ENCODE measurements at places on chromosomes 12 and 14.

GRCh38 chr14:96011607-96012006, 27.6 kb upstream of the C14orf132 start:
- no peak for DNase-seq

DNA sequence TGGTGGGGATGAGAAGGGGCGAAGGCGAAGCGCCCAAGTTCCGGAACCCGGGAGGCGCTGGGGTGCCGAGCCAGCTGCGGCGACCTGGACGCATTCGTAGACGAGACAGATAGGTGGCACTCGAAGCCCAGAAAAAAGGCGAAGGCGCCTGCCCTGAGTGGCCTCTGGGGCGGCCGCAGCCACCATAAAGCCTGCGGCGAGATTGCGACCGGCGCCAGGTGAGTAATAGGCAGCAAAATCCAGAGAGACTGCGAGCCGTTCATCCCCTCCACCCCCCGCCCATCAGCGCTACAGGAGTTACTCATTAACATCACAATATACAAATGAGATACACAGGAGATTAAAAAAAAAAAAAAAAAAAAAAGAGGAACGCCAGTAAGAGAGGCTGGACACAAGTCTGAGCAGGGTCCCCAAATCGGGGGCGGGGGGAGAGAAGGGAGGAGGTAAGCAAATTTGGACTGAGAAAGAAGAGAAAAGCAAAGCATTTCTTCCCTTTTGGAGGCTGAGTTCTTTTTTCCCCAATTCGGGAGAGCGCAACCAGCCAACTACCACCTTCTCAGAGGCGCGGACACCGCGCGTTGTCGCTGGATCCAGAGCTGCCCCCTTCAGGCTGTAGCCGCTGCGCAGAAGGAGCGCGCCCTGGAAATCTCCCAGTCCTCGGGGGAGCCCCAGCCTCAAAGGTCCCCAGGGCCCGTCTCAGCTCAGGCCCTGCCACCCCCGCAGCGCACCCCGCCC, 15.7 kb downstream of the TBX3 start:
- peak; percentile 18 for DNase-seq

DNA sequence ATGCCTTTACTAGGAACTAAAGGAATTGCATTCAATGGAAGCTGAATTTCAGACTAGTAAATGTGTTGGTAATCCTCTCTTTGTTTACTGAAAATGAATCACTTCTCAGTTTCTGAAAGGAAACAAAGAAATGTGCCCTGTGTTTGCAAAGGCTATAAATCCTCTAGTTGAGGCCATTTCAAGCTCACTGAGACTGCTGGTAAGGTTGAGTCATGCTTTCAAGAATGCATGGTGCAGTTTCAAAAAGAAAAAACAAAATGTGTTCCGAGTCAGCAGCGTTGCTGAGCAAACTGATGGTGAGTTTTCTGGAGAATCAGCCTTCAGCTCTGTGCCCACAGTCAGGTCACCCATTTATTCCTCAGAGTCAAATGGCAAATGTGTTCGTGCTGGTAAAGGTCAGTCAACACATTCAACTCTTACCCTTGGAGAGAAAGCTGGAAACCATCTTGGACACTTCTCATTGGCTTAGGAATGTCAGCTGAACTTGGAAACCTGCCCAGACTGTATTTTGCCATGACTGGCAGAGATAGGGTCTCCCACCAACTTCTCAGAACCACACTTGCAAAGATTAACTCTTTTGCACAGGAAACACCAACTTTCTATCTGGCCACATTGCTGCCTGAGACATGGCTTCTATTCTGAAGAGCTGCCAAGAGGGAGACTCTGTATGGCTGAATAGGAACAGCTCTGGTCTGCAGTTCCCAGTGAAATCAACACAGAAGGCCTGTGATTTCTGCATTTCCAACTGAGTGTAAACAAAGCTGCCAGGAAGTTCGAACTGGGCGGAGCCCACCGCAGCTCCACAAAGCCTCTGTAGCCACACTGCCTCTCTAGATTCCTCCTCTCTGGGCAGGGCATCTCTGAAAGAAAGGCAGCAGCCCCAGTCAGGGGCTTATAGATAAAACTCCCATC, 484.4 kb downstream of the ATP23 start:
- no peak for DNase-seq

DNA sequence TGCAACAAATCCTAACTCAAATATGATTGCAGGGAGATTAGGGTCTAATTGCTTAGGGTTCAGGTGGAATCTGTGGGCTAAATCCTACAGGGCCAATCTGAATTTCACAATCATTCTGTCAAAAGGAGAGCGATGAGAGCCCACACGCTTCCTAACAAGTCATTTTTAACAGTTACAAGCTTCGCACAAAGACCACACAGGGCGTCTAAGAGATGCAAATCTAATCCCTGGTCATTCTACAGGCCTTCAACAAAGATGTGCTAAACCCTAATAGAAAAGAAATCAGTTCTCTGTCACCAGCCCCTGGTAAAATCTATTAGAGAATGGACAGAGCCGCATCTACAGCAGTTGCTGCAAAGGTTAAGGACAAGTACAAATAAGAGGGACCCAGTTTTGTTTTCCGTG, 15.3 kb downstream of the NKX2-1 start:
- no peak for DNase-seq

DNA sequence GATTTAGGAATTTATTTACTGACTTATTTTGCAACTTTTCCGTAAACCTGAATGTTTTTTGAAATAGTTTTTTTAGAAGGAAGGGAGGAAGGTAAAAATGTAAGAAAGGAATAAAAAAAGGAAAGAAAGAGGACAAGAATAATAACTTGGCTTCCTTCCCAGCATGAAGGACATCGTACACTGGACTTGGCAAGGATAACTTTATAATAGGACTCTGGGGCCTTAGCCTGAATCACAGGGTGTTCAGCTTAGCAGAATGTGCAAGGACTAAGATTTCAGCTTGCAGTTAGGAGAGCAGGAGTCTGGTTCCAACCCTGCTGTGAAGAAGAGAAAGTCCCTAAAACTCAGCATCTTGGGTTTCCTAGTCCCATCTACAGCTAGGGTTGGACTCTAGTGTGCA, 1053.3 kb downstream of the VRK1 start:
- DNase-seq, result no peak

DNA sequence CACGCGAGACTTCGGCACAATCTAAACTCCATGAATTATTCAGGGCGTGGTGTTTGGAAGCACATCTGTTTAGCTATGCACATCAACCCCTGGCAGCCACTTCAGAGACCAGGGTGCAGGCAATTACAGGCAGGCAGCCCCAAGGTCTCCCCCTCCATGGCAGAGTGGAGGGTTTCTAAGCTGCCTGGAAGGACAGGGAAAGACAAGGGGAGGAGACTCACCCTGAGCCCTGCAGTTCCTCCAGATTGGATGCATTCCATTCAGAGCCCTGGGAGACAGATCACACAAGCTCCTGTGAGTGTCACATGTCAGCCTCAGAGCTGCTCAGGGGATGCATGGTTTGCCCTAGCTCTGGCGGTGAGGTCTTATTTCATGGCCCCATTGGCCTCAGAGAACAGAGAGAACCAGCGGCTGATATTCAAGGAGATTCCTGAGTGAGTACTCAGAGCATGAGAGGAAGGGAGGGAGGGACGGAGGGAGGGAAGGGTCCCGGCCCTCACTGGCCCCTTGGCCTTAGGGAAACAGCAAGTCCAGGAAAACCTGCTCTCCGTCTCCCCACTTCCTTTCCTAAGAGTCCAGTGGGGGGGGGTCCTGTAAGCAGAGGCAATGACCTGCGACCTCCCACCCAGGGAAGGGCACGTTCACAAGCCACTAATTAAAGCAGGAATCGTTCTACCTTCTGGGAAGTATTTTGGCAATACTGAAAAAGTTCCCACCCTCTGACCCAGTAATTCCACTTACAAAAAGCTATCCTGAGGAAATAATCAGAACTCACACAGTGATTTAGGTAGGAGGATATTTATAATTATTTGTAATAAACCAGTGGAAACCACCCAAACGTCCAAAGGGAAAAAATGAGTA, 55.1 kb downstream of the SSH1 start:
- DNase-seq, result no peak

GRCh38 chr14:49691031-49691430, 1.9 kb upstream of the KLHDC1 start:
- DNase-seq, result no peak

All from T-helper 2 cell (primary cell).